Glutamatergic neuron (in vitro differentiated cells): ENCODE measurements at places on chromosomes 16 and 17.

DNA sequence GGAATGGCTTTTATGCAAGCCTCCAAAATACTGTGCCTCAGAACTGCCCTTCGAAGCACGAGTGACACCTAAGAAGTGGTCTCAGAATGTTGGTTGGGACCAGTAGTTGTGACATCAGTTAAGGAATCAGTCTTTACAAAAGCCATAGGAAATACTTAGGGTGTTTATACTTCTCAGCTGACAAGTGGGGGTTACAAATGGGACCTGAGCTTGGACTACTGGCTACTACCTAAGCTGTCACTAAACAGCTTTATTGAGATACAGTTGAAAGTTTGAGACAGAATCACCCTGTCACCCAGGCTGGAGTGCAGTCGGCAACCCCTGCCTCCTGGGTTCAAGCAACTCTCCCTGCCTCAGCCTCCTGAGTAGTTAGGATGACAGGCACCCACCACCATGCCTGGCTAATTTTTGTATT, 5.0 kb downstream of the RPL19 start:
- no peak for DNase-seq

- no peak for DNase-seq
Observed at GRCh38 chr16:23587726-23588125, 8.4 kb downstream of the NDUFAB1 start.

GRCh38 chr17:74712756-74713155, at the start of gene CD300LF:
CD300LF (minus strand) TSS chr17:74712923; CDS start chr17:74712866, 57 bp downstream.
- DNase-seq = no peak

DNA sequence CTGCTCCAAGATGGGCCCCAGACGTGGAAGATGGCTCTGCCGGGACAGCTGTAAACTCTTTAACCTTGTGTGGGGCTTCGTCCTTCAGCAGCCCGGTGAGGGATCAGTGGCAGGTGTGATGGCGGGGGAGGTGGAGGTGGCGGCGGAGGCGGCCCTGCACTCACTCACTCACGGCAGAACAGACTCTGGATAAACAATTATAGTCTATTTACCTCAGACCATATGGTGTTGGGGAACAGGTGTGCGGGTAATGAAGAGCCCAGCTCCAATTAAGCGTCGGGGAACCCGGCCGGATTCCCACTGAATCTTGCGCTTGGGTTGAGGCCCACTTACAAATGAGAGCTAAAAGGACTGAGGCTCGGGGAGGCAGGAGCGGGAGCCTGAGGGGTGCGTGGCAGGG, 104.3 kb upstream of the SDK2 start:
- no peak for DNase-seq

DNA sequence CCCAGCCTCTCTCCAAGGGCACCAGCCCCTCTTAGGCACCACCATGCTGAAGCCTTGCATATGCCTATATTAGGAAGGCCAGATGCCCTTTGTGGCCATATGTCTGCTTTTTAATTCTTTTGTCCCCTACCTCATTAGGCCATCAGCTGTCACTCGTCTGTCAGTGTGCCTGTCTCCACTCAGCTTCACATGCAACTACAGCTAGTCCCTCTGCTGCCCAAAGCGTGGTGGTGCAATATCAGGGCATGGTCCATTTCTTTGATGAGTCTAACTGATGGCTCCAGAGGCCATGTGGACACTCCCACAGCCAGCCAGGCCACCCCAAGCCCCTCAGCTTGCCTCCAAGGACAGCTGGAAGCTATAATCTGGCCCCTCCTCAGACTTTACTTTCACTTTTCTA, 36.3 kb downstream of the MYO18A start:
- peak; percentile 81 for DNase-seq

DNA sequence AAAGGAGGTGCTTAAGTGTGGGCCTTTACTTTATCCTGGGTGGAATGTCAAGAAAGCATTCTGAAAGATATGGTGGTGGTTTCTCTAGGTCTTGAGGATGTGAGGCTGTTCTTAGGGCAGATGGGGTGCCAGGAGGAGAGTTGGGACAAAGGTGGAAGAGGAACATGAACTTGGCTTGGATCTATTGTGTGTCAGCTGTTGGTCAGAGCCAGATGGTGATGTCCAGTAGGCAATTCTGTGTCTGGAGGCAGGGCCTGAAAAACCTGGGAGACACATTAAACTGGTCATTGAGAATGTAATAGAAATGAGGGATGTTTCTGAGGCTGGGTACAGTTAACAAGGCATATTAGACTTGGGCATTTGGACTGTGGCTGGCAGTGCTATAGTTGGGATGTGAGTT, 32.6 kb upstream of the RGS9 start:
- DNase-seq = no peak

- no peak for DNase-seq
Observed at GRCh38 chr16:14088155-14088753, 17.1 kb downstream of the MRTFB start.

DNA sequence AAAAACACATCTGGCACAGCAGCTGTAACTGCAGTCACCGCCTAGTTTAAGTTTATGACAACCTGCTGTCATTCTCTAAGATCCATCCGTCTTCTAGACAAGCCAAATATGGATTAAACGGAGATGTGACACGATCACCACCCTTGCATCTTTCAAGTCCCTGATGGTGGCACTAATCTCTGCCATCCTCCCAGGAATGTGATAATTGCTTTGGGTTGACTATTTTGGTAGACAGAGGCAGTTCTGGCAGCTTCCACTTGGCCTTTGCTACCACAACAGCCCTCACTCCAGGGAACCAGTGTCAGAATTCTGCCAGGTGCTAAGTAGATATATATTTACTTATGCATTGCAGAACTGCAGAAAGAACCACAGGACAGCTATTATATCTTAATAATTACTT, 81.3 kb downstream of the ADCY9 start:
- DNase-seq = no peak

DNA sequence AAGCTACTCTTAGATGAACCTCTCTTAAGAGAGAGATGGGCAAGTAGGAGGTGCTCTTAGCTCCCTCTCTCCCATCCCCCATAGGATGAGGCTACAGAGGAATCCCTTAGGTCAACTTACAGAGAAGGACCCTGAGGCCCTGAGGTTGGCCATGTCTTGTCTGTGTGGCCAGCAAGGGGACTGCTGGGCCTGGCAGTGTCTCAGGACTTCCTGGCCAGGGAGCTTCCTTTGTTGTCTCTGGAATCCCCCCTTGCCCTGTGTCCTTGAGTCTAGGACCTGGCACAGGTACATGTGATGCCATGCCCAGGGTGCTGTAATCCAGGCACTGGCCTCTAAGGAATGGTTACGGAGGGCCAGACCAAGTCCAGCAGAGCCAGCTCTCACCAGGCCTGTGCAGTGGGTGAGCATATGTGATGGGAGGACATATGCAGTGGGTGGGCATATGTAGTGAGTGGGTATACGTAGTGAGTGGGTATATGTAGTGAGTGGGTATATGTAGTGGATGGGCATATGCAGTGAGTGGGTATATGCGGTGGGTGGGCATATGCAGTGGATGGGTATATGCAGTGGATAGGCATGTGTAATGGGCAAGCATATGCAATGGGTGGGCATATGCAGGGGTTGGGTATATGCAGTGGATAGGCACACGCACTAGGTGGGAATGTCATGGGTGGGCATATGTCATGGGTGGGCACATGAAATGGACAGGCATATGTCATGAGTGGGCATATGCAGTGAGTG, 20.3 kb upstream of the PECAM1 start:
- no peak for DNase-seq

GRCh38 chr17:55121268-55121667, 143.5 kb upstream of the HLF start:
- DNase-seq = no peak

GRCh38 chr17:9956474-9957131, 51.5 kb upstream of the RCVRN start:
- no peak for DNase-seq

- DNase-seq = peak; percentile 33
Observed at GRCh38 chr17:28370035-28370743, at the start of gene VTN. VTN (minus strand) TSS chr17:28370307; CDS start chr17:28370203, 104 bp downstream.
